ENCODE measurements at places on chromosomes 6 and 20.
A peak's percentile ranks its signal among the peaks of the same experiment; 100 is the strongest.

DNA sequence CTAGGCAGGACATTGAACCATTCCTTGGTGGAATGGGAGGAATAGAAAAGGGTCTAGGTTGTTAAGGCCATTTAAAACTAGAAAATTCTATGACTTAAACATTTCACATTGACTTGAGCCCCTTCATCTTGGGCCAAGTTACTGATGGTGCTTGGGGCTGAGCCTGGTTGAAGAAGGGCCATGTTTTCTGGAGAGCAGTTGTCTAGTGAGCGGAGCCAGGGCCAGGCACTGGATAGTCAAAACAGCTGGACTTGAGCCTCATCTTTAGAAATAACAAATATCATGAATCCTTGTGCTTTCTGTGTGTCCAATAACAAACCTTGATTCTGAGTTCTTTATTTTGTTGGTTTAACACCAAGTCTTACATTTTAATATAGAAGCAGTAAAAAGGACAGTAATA lies 134.6 kb upstream of the TCF21 start:
- no peak for DNase-seq

DNA sequence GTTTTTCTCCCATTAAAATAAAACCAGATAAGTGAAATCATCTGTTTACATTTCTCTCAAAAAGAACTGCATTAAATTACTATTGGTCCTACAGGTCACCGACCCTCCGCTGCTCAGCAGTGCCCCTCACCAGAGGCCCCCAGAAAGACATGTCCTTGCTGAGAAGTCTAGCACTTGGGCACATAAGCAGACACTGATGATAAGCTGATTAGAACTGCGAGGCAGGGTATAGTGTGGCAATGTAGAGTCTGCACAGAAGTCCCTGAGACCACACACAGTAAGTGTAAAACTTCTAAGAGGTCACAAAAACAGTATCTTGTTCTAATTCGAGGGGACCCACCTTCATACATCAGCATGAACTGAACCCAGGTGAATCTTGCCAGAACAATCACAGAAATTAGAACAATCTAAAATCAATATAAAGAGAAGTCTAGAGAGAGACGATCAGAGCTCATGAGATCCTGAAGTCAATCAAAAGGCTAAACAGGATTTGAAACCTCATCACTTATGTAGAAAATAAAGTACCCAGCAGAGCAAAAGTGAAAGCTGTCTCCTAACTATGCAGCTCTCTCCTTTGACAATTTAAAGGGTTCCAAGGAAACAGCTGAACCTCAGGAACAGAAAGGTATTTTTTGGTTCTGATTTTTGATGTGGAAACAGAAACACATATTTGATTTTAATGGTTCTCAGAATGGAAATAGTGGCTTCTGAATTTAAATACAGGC lies 182.9 kb downstream of the PTPRT start:
- DNase-seq, result peak; percentile 74

GRCh38 chr6:88476388-88476787 lies 310.2 kb upstream of the CNR1 start:
- peak; percentile 76 for DNase-seq

DNA sequence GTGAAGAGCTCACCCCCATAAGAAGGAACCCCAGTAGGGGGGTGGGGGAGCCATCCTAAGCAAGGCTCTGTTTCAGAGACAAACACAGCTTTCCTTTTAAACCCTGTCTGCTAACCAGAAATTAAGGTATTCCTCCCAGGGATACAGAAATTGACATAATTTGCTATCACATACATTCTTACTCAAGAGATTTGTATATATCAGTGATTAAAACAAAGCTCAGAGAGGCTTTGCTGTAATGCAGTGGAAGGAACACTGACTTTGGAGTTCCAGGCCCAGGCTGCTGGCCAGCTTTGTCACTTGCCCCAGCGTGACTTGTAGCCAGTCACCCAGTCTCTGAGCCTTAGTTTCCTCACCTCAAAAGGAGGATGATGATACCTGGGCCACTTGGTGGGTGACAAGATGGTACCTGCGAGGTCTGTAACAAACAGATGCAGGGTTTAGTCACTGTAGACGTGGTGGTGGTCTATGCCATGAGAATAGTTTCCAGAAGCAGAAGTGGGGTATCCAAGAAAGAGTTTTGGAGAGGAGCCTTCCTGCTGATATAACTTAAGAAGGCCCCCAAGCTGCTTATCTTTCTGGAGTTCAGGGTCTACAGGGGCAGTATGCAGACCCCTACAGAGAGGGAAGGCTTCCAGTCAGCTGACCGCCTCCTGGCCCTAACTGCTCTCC lies 3.2 kb upstream of the FOXF2 start:
- DNase-seq, result no peak

GRCh38 chr6:155770313-155770712 lies 314.7 kb upstream of the NOX3 start:
- DNase-seq, result no peak

- DNase-seq, result peak; percentile 40
Measured at GRCh38 chr20:37543828-37544227, 16.2 kb upstream of the BLCAP start.

- DNase-seq, result no peak
Measured at GRCh38 chr6:56786256-56786655, 143.6 kb upstream of the DST start.

GRCh38 chr6:170201361-170201760 lies 89.5 kb downstream of the DLL1 start:
- no peak for DNase-seq

DNA sequence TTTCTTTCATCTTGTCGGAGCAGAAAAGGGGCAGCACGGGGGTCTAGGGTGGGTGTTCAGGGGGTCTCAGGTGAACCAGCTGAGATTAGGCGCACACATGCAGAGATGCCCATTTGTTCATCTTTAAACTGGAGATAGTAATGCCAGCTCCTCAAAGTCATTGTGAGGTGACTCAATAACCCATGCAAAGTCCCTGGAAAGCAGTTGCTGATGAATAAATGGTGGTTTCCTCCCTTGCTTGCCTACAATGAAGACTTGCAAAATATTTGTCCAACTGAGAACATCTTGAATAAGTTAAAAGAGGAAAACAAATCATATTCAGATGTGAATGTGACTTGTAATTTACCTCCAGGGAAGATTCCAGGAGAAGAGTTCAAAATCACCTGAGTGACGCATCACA lies 206.9 kb downstream of the LY86 start:
- DNase-seq, result no peak

DNA sequence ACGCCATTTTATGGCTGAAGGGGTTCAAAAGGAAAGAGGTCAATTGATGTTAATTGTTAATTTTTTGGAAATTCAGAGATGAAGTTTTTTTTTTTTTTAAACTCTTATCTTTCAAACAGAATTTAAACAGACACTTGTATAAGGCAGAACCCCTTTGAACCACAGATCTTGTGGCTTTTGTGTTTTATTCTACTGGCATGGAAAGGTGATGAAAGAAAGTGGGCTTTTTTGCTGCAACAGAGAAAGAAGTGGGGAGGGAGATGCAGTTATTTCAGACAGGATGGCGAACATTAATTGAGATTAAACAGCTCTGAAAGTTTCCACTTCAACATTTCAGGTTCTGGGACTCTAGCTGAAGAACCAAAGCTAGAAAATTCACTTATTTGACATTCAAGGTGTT lies 200.9 kb downstream of the GJA10 start:
- no peak for DNase-seq

GRCh38 chr6:166908811-166909210 lies 47.5 kb downstream of the RNASET2 start:
- no peak for DNase-seq

GRCh38 chr6:78353040-78353439 lies 514.3 kb upstream of the IRAK1BP1 start:
- DNase-seq, result no peak

GRCh38 chr6:13178107-13178506 lies 150.2 kb downstream of the TBC1D7 start:
- DNase-seq, result no peak

DNA sequence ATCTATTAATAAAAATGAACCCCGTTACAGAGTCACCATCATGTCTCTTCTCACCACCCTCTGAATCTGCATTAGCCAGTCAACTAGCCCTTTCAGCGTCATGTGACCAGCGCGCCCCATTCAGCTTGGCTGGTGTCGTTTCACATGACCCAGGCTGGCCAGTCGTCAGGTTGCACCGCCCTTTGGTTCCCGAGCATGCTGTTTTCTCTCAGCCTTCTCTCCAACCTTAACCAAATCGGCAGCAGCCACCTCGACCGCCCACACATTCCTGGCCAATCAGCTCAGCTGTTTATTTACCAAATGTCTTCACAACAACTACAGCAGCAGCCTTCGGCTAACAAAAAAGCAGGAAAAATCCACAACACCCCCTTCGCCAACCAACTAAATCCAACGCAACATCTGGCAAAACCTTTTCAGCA lies 5.6 kb downstream of the SRSF3 start:
- peak; percentile 36 for DNase-seq

- DNase-seq, result peak; percentile 90
Measured at GRCh38 chr20:62952373-62952967, at the start of gene SLC17A9. Gene SLC17A9 (plus strand): TSS chr20:62952709. CDS start chr20:62952831, 122 bp downstream.

- peak; percentile 17 for DNase-seq
Measured at GRCh38 chr20:14378326-14378725, 40.9 kb upstream of the FLRT3 start.

GRCh38 chr6:128179876-128180438 lies 279.1 kb upstream of the THEMIS start:
- no peak for DNase-seq

- DNase-seq, result no peak
Measured at GRCh38 chr20:47614703-47615309, 113.1 kb downstream of the NCOA3 start.

DNA sequence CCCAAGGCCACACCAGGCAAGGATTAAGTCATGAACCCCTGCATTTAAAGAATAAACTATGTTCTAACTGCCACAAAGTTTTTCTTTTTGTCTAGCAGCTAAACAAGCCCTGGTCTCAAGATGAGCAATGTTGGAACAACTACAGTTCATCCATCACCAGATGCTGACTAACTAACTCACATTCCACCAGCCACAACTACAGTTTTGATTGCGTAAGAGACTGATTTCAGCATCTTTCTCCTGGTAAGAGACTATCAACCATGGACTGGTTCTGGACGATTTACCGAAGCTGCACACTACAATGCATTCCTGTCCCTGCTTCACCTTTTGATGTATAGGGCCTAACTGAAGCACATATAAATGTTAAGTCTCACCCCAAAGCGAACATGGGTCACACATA lies 43.0 kb downstream of the F13A1 start:
- no peak for DNase-seq

DNA sequence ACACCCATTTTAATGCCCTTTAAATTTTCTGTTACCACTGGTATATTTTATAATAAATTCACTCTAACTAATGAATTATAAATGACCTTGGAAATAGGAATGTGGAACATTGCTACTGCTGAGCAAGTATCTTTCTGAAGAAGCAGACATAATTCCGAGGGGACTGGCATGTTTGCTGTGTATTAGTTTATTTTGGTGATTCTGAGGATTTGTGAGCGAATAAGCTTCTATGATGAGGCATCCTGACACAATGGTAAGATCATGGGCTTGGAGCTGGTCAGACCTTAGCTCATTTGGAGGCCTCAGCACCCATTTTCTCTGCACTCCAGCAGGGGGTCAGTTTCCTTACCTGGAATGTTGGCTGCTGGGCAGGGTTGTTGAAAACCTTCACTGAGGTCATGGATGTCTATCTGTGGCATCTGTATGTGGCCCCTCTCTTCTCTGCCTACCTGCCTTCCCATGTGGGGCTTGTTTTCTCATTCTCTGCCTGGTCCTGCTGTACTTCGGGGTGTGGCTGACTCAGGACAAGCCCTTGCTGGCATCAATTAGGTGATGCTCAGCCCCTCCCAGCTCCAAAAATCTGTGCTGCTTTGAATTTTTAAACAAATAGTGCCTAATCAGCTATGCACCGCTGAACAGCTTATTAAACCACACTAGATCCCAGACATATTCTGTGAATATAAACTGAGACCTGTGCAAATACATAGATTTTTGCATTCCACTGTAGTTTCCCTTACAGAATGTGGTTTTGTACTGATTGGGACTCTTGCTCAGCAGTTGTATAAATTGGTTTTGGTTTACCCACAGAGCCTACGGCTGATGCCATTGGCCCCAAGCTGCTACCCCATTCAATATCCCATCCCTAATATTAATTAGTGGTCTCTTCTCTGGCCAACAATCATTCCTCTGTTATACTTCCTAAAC lies 10.7 kb downstream of the ARID1B start:
- no peak for DNase-seq

GRCh38 chr6:7901056-7901455 lies 9.5 kb downstream of the TXNDC5 start:
- no peak for DNase-seq

- DNase-seq, result peak; percentile 46
Measured at GRCh38 chr6:56497240-56497639, 145.4 kb downstream of the DST start.

DNA sequence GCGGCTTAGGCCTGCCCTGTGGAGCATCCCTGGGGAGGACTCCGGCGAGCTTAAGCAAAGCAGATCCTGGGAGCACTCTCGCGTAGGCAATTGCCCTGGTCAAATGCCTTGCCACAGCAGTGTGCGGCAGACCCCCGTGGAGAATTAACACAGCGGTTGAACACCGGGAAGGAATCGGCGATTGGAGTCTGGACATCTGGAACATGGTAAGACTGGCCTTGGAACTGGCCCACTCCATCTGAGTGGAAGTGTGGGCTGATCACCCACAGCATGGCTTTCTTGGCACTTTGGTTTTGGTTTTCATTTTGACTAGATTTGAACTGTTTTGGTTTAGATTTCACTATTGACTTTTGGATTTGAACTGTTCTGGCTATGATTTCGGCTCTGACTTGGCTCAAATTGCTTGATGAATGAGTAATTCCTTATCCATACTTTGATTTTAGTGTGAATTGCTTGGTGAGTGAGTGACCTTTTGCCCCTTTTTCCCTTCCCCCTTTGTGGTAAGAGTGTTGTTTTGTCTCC lies 300.7 kb downstream of the RNGTT start:
- no peak for DNase-seq

GRCh38 chr6:30100585-30101443 lies 12.1 kb downstream of the TRIM31 start:
- peak; percentile 22 for DNase-seq

GRCh38 chr20:63261060-63261794 lies 7.0 kb upstream of the NKAIN4 start:
- DNase-seq, result no peak

DNA sequence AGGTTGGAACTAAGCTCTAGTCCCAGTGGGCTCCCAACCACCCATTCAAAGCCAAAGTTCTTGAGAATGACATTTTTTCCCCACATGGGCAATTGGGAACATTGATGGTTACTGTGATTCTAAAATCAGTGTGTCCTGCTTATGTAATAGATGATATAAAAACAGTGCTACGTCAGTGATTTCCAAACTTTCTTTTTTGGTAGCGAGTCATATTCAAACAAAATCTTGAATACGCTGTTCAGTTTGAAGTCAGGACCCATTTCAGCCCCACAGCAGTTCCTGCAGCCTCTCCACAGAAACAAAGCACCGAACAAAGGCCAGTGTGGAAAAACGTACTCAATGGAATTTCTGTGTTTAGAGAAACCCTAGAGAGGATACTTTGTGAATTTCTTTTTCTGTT lies 170.0 kb upstream of the OLIG3 start:
- no peak for DNase-seq

DNA sequence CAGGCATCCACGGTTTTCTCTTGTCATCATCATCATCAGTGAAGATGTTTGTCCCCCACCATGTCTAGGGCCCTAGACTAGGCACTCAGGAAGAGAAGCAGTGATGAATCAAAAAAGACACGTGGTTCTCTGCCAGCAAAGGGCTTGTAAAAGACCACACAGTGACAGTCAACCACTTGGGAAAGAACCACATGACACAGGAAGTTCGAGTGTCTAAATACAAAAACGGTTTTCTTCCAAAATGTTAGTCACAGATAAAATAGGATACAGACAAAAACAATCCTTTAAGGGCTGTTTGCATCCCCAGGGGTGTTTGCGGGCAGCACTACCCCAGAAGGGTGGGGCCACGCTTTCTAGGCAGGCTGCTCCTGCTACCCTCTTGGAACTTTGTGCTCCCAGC lies 356.8 kb upstream of the AGPAT4 start:
- DNase-seq, result no peak

Measured in NCI-H82 (cell line).